ENCODE measurements at places on chromosomes 5 and 9.

DNA sequence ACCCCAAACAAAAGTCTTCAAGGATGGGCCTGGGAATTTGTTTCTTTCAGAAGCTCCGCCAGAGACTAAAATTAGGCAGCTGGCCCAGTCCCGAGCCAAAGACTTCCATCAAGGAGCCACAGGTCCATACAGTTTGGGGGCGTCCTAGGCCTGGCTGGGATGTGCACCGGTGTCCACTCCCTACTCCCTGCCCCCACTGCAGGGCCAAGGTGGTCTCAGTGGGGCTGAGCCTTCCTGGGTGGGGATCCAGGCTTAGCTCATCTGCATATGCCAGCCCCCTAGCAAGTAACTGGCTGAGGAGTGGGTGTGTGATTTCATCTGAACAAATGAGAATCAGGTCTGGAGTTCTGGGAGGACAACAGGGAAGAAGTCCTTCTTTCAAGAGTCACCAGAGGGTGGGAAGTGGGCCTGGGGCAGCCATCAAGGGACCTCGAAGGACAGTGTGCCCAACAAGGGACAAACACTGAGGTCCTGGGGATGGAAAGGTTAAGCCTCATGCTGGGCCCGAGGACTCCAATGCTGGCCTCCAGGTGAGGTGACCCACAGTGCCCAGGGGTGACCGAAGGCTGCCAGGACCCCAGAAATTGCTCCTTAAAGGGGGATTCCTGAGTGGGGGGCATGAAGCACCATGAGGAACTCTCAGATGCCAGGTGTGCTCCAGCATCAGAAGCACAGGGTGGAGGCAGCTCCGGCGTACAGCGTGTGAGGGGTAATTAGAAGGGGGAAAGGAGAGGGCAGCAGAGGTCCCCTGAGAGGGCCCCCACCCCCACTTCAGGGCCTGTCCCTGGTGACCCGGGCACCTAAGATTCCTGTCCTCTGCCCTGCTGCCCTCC, 91.3 kb downstream of the ZNF354C start:
- DNase-seq = no peak

DNA sequence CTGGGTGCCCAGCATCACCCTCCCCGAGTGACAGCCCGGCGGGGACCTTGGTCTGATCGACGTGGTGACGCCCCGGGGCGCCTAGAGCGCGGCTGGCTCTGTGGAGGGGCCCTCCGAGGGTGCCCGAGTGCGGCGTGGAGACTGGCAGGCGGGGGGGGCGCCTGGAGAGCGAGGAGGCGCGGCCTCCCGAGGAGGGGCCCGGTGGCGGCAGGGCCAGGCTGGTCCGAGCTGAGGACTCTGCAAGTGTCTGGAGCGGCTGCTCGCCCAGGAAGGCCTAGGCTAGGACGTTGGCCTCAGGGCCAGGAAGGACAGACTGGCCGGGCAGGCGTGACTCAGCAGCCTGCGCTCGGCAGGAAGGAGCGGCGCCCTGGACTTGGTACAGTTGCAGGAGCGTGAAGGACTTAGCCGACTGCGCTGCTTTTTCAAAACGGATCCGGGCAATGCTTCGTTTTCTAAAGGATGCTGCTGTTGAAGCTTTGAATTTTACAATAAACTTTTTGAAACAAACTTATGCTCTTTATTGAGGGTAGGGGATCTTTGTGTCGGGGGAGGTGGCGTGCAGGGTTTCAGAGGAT, 1.3 kb downstream of the GADD45G start:
- no peak for DNase-seq

- DNase-seq = no peak
Observed at GRCh38 chr9:83133316-83133715, 70.4 kb upstream of the RASEF start.

DNA sequence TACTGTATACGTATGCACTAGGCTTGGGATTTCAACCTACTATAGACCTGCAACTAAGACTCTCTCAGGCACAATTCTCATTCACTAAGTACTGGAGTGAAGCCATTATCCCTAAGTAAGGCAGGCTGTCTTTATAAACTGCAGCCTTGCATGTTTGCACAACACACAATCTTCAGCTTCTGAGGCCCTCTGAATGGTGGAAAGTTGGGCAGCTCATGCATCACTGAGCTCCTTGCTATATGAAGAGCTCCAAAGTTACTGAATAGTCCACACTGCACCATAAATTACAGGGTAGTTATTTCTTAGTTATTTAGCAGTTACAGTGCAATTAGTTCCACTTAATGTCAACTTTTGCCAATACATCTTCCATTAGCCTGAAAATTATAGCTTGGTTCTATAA, 384.6 kb downstream of the BRINP1 start:
- DNase-seq = no peak

DNA sequence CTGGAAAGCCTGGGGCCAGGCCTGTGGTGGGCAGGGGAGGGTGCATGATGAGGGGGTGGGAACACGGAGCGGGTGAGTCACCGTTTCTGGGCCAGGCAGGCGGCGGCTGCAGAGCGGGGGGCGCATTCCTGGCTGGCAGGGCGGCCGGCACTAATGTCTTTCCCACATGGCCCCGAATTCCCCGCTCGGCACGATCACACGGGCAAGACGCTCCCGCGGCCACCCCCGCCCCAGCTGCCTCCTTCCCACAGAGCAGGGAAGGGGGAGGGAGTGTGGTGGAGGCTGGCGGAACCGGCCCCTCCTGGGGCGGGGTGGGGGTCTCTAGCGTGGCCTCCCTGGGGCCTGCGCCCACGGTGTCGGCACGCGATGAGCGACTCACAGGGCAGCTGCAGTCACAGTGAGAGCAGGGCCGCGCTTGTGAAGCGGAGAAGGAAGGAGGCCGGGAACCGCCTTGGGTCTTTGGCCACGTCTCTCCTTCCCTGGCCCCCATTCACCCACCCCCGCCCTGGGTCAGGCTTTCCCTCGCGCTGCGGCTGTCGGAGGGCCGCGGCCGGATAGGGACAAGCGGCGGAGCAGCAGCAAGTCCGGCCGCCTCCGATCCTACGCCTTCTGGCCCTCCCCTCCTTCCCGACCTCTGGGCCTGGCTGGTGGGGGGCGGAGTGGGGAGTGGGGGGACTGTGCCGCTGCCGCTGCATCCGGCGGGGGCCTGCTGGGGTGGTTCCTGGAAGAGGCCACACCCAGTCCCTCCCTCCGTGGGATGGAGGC, 48.9 kb downstream of the CXXC5 start:
- DNase-seq = no peak

- no peak for DNase-seq
Observed at GRCh38 chr5:123398058-123398733, 25.0 kb downstream of the CEP120 start.

DNA sequence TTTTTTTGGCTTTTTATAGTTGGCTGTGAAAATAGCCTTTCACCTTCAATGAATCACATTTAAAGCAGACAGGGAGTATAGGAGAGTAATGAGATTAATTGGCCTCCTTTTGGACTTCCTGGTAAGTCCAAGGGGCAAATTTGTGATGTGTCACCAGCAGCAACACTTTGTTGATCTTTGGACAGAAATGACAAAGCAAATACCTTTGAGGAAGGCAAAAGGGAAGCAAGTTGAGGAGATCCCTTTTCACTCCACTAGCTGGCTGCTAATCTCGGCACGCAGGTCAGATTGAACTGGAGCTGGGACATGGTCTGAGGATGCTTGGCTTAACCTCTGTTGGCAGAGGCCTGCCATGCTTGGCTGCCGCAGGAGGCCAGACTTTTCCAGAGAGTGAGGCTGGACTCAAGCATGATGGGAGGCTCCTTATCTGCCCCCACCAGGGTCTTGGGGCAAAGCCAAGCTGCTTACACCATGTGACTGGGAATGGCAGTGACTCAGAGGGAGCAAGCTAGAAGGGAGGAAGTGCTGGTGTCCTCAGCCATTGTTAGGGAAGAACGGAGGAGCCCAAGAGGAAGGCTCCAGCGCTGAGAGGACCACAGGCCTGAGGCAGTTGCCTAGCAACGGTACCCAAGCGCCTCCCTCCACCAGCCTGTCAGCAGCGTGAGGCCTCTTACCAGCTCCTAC, 174.5 kb upstream of the MAP1B start:
- DNase-seq = no peak

DNA sequence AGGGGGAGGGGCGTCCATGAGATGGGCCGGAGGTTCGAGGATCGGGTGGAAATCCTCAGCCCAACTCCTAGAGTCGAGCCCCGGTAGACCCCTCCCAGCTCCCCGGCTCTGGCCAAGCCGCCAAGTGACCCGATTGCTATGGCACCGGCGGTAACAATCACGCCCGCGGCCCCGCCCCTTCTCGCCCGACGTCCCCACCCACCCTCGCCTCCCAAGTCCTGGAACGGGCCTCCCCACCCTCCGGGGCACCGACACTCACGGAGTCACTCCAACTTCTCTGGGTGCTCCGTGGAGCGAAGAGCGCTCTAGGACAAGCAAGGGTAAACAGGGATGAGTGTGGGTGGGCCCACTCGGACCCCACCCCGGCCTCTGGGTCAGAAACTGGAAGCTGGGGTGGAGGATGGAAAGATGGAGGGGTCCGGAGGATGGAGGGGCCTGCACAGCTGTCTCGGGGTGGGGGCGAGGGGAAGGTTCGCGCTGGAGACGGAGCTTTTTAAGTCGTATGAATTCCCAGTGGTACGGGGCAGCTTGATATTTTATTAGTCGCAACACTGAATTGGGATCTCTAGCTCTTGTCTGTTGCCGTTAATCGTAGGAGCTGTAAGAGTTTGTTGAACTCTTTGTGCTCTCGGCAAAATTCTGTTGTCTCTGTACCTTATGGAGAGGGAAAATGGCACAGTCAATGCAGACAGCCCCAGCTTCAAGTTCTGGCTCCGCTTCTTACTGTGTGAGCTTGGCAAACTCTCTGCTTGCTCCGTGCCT, at the start of gene SPACA9:
Gene SPACA9, plus strand, starts transcription at position 204 of the 762 bp plus-strand sequence. CDS start 5,050 bp downstream, outside the sequence.
- no peak for DNase-seq

DNA sequence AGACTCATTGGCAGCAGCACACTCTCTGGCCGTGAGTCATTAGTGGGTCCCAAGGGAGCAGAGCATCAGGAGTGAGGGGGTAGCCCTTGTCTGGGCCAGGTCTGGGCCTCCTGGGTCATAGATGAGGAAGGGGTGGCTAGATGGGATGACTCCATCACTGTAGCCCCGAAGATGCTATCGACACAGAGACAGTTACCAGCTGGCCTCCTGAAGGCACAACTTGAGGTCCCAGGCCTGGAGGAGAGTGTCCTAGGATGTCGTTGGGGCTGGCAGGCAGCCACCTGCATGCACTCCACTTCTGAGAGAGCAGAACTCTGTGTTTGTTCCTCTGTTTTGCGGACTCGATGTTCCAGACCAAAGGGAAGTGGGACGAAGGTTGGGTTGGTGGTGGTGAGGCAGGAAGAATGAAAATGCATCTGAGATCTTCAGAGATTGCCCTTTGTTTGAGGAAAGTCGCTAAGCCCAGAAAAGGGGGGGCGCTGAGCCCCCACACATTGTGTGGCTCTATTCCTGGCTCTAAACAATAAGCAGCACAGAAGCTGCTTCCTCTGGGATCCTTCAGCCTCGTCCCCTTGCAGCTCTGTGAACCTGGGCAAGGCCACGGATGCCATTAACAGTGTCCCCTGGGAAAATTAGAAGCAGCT, 4.7 kb downstream of the BTNL9 start:
- DNase-seq = no peak

GRCh38 chr5:122921826-122922225, 76.4 kb downstream of the SNX24 start:
- DNase-seq = no peak

DNA sequence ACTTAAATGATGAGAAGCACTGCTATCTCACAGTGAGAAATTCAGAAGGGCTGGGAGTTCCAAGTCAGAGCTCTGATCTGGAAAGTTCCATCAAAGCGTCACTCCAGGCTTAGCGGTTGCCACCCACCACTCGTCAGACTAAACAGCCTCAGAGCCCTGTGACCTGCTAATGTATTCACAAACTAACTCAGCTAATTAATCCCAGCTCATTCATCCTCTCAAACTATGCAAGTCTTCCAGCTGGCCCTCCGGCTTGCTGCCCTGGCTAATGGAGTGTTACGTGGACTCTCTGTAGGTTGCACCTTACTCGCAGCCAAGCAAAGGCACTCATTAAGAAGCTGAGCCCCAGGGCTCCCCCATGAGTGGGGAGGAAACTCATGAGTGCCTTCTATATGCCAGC, 82.2 kb upstream of the GABRP start:
- DNase-seq = no peak

DNA sequence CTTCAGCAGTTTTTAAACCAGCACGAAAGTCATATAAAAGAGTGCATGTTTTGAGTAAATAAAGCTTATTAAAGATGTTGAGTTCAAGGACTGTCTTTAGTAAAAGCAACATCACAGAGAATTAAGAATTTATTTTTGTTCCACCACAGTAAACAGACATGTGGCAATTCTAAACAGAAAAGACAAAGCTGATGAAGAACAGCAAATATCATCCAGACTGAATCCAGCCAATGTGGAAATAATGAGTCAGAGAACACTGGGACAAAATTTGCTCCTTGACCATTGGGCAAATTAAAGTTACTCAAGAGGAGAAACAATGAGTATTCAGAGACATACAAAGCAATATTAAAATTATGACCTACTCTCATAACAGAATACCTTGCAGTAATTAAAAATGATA, 28.8 kb downstream of the OR2K2 start:
- DNase-seq = no peak

- DNase-seq = no peak
Observed at GRCh38 chr9:5562806-5563416, 52.6 kb downstream of the PDCD1LG2 start.

DNA sequence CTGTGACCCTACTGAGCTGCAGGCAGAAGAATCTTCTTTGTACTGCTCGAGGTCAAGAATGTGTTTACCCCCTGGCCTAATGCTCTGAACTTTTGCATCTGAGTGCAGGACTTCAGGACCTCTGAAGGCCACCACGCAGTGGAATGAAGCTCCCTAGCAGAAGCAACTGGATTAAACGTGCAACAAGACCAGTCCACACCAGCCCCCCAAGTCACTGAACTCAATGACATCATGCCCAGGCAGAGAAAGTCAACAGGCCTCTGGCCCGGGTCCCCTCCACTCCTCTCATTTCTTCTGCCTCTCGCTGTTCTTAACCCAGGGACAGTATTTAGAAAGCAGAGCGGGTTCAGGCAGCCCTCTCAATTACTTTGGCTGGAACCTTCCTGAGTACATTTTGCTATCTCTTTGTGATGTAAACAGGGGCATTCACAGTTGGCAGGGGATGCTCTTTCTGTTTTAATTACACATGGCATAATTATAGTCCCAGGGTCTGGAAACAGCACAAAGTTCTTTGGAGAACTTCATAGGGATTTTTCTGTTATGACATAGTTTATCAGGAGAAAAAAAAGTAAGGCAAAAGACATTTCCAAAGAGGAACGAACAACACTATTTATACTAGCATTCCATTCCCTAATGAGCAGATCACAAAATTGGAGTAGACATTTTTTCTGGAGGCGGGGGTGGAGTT, 108.2 kb upstream of the SPATA31D4 start:
- DNase-seq = no peak

Measured in NCI-H1930 (cell line).